ENCODE measurements at places on chromosomes 12 and 14.

DNA sequence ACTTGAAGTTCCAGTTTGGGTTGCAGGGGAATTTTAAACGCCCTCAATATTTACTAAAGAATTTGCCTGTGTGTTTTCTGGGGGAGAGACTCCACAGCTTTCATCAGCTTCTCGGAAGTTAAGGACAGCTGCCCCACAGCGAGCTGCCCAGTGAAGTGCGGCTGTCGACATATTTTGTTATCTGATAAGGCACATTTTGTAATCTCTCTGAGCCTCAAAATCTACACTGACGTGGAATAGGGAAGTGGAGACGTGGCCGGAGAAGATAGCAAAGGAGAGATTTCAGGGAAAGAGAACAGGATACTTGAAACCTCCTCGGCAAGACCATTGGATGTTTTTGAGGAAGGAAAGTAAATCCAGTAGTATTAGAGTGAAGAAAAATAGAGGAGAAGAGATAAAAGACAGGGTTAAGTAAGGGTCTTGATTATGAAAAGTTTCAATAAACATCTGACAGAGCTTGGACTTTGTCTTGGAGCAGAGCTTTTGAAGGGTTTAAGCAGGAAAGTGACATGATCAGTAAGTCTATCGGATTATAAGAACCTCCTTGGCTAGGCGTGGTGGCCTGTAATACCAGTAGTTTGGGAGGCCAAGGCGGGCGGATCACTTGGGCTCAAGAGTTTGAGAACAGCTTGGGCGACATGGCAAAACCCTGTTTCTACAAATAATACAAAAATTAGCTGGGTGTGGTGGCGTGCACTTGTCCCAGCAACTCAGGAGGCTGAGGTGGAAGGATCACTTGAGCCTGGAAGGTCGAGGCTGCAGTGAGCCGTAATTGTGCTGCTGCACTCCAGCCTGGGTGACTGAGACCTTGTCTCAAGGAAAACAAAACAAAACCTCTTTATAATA lies 1.1 kb downstream of the POLR3B start:
- no peak for DNase-seq

- DNase-seq = no peak
Measured at GRCh38 chr14:85531141-85531586, 1.2 kb downstream of the FLRT2 start.

DNA sequence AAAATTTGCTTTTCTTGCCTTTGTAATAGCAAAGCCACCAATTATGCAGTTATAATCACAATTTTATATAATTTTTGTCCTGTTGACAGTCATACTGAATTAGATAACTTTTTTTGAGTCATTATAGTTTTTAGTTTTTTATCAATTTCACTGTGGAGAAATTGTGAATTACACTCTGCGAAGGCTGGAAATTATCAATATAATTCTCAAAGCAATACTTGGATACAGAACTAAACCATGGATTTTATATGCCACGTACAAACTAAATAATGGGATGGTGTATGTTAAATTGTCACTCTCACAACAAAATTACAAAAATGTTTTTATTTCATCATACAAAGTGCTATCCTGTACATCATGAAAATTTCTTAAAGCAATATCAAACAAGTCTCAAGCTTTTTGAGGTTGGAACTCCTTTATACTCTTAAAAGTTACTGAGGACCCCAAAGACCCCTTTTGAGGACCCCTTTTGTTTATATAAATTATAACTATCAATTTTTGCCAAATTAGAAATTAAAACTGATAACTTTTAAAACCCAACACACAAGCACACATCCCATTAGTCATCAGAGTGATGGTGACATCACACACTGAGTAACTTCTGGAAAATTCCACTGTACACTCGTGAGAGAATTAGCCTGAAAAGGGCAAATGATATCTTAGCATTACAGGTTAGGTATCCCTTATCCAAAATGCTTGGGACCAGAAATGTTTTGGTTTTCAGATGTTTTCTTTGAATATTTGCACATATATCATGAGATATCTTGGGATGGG lies 19.8 kb upstream of the AQP2 start:
- DNase-seq = no peak

GRCh38 chr12:52437508-52437907 lies 3.3 kb upstream of the KRT75 start:
- no peak for DNase-seq

DNA sequence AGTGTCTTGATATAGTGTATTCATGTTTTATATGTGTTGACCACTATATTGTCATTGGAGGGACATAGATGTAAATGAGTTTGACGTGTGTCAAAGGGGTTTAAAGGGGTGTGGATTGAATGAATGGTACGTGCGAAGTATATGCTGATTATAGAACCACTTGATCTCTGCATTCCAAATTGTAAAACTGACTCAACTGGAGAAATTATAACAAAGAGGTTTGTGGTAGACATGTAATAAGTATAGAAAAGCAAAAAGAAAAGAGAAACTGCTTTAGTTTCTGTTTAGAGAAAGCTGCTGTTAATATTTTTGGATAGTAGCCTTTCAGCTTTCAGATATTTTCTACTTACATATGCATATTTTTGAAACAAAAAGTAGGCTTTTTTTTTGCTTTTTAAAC lies 8.9 kb upstream of the MYRFL start:
- DNase-seq = no peak

- DNase-seq = peak; percentile 74
Measured at GRCh38 chr12:69290545-69291277, 51.3 kb downstream of the CPSF6 start.

GRCh38 chr14:40920380-40920779 lies 686.3 kb upstream of the LRFN5 start:
- no peak for DNase-seq

DNA sequence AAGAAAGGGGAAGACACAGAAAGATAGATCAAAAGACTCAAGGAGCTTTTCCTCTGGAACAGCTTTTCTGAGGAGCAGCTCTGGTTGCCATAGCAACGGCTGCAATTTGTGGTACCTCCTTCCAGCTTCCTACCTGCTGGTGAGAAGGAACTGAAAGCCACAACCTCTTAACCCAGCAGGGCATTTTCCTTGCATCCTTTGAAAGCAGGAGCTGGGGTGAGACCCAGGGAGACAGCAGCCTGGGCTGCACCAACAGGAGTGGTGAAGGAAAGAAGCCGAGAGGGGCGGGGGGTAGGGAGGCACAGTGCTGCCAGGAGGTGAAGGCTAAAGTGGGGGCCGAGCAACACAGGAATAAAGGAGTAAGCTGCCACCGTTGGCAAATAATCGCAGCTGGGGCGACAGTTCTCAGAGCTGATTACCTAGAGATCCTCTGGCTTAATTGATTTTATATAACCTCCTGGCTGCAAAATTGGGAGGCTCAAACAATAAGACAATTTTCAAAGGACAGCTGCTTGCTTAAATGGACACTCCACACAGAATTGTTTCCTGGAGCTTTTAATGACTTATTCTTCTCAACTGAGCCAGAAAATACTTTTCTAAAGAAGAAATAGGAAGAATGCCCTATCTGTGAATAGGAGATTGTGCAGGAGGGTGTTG lies 129.4 kb downstream of the RPAP3 start:
- DNase-seq = no peak

DNA sequence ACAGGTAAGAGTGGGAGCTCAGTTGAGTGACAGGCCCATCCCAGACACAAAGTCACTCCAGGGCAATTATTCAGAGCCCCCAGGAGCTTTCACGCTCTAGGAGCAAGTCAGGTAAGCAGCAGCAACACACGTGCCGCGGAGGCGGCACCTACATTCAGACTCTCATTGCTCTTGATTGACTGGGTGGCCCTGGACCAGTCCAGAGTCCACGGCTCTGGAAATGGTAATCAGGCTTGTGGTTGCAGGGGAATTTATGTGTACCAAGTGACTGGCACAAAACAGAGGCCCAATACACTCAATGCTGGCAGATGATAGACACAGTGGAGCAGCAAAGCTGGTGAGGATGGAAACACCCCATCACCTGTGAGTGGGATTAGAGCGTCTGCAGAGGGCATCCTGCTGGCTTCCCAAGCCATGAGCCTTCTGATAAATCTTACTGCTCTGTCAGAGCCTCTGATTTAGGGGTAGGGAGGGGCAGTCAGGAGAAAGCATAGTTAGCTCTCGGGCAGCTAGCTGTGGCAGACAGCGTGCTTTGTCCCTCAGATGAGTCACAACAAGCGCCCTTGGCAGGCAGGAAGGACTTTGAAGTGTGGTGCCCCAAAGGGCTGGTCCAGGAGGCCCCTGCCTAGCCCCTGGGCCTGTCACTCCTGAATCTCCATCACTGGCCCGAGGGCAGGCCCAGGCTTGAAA lies 344.7 kb downstream of the CACNA1C start:
- no peak for DNase-seq
